Activated T-helper 1 cell treated with anti-CD3 and anti-CD28 coated beads, Interleukin-2, amount 50 U/mL, for 16 hours (primary cell): ENCODE measurements at places on chromosomes 6 and 20.

DNA sequence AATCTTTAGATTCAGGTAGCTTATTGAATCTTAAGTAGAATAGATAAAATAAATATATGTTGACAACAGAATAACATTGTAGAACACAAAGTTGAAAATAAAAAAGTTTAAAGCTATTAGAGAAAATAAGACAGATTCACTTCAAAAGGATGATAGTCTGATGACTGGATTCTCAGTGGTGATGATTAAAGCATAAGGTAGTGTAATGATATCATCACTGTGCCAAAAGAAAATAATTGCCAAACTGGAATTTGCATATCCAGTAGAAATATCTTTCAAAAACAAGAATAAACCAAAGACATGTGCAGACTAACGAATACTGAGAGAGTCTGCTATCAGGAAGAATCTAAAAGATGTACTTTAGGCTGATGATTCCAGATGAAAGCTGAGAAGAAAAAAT, 30.2 kb downstream of the ENPP1 start:
- DNase-seq, result no peak

GRCh38 chr6:72738091-72738490, 116.2 kb downstream of the KCNQ5 start:
- DNase-seq, result no peak

DNA sequence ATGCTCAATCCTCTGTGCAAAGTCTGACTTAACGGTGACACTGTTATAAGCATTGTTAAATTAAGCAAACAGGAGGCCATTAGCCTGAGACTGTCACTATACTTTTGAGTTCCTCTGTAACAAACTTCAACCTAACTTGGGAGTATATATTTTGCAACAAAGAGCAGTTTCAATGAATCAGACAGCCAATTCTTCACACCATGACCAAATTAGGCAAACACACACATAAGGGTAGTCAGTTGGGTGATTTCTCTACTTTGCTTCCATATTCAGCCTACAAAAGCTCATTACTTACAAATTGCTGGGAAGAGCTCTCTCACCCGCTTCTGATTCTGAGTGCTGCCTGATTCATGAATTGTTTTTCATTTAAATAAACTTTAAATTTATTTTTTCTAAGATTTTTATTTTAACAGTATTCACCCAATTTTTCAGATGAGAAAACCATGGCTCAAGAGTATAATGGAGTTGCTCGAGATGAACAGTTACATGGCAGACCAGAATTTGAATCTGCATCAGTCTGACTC, 60.5 kb downstream of the HACE1 start:
- DNase-seq, result no peak

DNA sequence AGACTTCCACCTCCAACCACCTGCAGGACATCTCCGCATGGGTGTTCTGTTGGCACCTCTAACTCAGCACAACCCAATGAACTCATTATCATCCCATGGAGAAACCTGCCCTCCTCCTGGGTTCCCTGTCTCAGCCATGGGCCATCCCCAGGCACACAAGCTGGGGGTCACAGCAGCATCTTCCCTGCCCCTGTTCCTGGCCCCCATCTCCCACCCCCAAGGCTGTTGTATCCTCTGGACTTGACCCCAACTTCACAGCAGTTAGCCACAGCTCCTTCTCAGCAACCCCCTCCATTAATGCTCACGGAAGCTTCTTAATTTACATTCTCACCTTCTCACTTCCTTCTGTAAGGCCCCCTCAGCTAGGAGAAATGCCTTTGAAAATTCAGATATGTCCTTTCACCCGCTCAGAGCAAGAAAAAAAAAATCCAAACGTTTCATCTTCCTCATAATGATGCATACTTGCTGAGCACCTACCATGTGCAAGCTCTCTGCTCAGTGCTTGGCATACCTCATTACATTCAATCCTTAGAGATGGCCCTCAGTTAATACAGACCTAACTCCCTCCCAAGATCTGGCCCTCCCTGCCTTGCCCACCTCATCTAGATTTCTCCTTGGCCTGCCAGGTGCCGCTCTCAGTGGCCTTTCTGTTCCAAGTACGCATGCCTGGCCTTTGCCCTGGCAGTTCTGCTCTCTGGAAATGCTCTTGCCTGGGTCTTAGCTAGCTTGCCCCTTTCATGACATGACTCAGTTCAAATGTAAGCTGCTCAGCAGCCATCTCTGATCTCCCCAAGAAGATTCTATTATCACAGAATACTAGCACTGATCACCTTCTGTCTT, 2.5 kb upstream of the NELFCD start:
- DNase-seq, result no peak

GRCh38 chr6:11179419-11180202, 52.9 kb downstream of the NEDD9 start:
- no peak for DNase-seq

DNA sequence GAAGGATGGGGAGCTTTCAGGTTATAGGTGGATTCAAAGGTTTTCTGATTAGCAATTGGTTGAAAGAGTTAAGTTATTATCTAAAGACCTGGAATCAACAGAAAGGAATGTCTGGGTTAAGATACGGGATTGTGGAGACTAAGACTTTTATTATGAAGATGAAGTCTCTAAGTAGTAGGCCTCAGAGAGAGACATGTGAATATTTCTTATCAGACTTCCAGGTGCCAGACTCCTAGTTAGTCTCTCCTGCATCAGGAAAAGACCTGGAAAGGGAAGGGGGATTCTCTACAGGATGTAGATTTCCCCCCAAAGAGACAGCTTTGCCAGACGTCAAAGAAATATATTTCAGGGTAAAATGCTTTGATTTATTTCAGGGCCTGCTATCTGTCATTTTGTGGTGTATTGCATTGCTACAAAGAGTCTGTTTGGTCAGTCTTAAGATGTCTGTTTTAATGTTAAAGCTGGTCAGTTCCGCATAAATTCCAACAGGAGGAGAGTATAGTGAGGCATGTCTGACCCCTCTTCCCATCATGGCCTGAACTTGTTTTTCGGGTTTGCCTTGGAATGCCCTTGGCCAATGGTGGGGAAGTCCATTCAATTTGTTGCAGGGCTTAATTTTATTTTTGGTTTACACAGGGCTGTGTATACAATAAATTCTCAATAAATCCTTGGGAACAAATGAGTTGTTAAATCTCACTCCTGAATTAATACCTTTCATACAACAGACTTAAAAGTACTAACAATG, 103.4 kb upstream of the RALGAPA2 start:
- DNase-seq, result no peak

DNA sequence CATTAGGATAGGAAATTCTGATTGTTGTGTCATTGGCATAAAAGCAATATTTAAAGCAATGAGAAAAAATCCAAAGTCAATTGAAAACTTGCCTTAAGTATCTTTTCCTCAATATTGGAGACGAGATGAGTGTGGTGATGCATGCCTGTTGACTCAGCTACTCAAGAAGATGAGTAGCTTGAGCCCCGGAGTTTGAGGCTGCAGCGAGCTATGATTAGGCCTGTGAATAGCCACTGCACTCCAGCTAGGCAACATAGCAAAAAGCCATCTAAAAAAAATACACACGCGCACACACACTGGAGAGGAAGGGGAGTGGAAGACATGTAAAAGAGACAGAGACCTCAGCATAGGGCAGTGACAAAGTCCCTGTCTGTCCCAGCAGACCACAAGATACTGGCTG, 9.7 kb upstream of the MARCKS start:
- no peak for DNase-seq

DNA sequence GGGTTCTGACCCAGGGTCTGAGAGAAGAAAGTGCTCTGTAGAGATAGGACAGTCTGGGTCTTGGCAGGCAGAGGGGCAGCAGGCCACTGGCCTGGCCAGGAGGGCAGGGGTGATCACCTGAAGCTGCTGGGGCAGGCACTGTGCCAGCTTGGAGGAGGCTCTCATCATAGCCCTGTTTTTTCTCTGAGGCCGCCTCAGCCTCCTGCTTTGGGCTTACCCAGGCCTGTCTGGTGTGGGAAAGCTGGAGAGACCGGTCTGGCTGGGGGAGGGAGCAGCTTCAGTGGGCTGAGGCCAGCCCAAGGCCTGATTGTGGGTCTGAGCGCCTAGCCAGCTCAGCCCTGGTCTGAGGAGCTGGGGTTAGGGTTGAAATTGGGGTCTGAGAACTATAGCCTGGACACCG, 3.9 kb downstream of the LPIN3 start:
- DNase-seq, result no peak

- no peak for DNase-seq
Observed at GRCh38 chr20:34574426-34574825, 15.9 kb downstream of the MAP1LC3A start.

DNA sequence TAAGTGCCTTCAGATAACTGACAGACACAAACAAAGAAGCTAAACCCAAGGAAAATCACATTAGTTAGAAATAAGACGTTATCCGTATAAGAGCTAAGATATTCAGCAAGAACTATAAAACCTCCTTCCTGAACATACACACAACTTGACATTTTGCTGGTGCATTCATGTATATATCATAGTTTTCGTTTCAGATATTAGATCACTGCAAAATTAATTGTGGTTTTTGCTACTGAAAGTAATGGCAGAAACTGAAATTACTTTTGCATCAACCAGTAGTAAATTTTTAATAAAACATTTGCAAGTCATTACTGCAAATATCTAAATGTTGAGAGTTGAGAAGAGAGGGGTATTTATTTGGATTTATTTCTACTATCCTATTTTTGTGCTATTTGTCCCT, 26.1 kb upstream of the KCNQ5 start:
- DNase-seq, result no peak

DNA sequence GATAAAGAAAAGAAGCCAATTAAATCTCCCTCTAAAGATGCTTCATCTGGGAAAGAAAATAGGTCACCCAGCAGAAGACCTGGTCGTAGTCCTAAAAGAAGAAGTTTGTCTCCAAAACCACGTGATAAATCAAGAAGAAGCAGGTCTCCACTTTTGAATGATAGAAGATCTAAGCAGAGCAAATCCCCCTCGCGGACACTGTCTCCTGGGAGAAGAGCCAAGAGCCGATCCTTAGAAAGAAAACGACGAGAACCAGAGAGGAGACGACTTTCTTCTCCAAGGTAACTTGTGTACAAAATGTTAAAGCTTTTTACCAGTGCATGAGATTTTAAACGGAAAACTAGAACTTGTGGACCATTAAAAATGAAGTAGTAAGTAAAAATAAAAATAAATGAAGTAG, 46.5 kb downstream of the FAM217A start:
- DNase-seq, result no peak

- no peak for DNase-seq
Observed at GRCh38 chr6:84123186-84123585, 89.6 kb downstream of the MRAP2 start.

DNA sequence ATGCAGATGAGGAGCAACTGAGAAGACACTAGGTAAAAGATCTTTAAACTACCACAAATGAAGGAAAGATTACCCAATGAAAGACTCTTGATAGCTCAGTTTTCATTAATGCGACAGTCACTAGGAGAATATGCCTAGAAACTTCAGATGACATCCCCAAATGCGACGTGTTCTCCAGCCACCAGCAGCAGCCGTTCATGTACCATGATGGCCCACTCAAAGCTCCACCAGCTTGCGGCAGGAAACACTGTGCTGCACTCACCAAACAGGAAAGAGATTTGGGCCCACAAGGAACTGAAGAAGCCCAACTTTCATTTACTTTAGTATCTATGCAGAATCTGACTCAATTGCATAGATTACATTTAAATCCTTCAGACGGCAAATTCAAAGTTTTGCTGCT, 7.5 kb downstream of the DIDO1 start:
- DNase-seq, result no peak

- DNase-seq, result no peak
Observed at GRCh38 chr6:116268589-116269293, 11.0 kb downstream of the TSPYL1 start.

DNA sequence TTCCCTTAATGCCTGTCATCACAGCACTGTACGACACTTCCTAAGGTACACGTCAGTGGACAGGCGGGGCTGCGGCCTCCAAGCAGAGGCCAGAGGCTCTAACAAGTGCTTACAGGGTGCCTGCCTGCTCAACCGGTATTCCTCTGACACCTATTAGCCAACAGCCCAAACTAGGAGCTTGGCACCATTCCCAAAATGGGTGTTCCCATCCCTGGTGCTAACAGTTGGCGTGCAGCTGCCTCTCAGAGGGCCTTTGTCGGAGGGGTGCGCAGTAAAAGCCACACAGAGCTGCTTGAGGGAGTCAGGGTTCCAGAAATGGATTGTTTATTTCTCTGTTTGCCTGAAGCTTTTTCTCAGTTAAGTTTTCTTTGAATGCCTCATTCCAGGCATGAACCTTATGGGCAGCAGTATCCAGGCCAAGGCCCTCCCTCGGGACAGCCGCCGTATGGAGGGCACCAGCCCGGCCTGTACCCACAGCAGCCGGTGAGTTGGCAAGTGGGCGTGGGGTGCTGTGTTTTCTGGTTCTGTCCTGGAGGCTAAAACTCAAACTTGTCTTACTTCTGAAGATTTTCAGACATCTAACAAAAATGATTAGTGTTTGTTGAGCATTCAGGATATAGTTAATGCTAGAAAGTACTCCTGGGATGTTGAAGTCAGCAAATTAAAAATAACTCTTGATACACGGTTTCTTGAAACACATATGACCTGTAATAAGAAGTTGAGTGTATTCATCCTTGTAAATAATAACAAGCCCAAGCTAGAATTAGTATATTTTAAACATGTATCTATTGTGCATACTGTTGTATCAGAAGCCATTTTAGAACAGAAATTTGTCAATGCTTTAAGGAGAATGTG, 124.7 kb downstream of the TMEM242 start:
- DNase-seq, result no peak

GRCh38 chr6:40982917-40983316, 56.1 kb downstream of the UNC5CL start:
- no peak for DNase-seq

DNA sequence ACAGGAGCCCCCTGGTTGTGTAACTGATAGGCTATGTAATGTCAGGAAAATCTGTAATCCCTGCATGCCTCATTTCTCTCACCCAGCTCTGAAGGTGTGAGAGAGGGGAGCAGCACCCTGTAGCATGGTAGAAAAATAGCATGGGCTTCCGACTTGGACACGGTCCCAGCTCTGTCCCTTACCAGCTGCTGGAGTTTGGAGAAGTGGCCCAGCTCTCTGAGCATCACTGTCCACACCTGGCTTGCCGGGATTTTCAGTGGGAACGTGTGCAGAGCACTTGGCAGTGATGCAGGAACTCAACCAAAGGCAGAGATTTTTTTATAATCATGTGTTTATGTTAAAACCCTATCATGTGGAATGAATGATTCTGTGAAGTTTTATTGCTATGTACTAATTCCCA, 34.6 kb downstream of the STK35 start:
- DNase-seq, result no peak

DNA sequence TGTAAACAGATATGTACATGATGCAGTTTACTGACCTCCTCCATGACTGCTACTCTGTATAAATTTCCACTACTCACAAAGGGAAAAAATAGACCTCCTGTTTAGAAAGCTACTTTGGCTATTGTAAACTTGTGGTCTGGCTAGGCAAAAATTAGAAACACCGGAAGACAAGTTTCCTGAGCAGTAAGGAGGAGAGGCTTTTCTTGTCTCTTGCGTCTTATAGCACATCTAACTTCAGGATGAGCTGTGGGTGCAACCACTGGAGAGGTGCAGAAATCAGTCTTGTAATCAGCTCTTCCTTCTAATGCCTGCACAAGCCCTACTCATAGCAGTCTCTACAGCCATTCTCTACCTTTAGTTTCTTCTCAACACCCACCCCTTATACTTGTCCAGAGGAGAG, 296.5 kb upstream of the SLC35B3 start:
- DNase-seq, result no peak
